ENCODE measurements at places on chromosomes 2 and 18.

GRCh38 chr2:200307724-200308545 is 1.4 kb downstream of the SPATS2L start:
- no peak for DNase-seq

- DNase-seq, result no peak
Observed at GRCh38 chr2:188969236-188969635, 4.9 kb upstream of the COL3A1 start.

DNA sequence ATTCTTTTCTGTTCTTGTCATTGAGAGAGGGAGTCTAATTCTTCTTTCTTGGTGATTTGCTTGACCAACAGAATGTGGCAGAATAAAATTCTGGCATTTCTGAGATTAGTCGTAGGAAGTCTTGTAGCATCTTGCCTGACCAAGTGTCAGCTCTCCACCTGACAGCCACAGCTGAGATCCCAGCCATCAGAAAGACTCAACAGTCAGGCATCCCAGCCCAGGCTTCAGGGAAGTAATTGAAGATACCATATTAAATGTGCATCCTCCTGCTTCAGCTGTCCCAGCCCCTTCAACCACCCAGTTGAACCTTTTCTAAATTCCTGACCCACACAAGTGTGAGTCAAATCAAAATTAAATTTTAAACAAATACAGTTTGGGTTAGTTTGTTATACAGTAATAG is 208.3 kb downstream of the PIK3C3 start:
- no peak for DNase-seq

DNA sequence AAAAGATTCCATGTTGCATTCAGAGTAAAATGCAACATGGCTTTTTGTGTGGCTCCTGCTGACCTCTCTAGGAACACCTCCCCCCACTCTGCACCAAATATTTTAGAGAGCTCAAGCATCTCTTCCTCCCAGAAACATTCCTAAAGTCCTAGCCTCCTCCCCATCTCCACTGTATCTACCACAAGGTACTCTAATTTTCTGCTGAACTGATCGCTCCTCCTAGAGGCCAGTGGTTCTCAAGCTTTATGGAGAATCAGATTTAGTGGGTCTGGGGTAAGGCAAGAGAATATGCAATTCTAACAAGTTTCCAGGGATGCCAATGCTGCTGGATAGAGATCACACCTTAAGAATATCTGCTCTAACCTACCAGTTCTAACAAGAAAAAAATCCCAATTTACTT is 89.5 kb upstream of the HNRNPA3 start:
- no peak for DNase-seq

GRCh38 chr2:68423966-68424650 is 43.0 kb downstream of the FBXO48 start:
- no peak for DNase-seq

- no peak for DNase-seq
Observed at GRCh38 chr18:25950321-25950720, 140.1 kb downstream of the SS18 start.

DNA sequence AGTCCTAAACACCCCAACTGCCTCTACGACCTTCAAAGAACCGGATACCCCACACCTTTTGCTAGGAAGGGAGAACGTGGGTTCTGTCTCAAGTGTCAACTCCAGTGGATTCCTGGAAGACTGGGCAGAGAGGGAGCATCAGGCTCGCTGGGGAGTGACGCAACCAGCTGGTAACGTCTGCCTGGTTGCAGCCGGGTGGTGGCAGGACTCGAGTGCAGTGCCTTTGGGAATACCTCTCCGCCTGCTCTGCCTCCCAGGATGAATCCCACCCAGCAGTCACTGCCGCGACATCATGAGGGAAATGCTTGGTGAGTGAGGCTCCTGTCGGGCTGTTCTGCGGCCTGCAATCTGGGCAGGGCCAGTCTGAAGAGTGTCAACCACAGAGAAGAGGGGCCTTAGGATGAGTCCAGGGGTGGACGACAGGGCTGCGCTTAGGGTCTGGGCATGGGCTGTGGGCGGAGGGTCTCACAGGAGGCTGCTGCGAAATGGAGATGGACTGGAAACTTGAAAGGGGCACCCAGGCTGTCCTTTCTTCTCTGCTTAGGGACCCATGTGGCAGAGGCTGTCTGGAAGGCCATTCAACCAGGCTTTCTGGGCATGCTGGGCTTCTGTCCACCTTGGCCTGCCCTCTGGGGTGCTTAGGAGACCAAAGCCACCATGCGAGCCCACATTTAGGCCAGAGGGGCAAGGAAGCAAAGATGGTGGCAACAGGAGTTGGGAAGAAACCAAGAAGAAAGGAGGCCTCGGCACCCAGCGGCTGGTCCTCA is 12.9 kb downstream of the GPR17 start:
- DNase-seq, result no peak

DNA sequence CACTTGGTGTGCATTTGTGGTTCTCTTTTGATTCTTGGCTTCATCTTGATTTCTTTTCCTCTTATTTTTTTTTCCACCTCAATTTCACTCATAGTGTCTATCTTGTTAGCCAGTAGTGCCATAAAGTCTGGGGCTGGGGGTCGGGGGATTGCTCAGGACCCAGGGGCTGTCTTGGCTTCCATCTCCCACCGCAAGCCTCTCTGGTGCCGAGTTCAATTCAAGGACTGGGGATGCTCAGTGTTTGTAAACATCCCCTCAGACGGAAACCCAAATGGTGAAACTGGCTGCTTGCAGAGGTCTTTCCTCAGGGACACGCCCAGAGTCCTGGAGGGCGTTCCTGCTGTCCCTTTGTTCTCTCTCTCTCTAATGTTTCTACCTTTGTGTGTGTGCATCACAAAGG is 173.3 kb downstream of the TWIST2 start:
- DNase-seq, result no peak

- no peak for DNase-seq
Observed at GRCh38 chr2:158969162-158969714, 798 bp downstream of the TANC1 start.

GRCh38 chr2:86323273-86324021 is 14.0 kb downstream of the REEP1 start:
- no peak for DNase-seq

- DNase-seq, result no peak
Observed at GRCh38 chr2:109349503-109350465, 220.8 kb downstream of the SH3RF3 start.

GRCh38 chr2:587087-587960 is 89.9 kb downstream of the TMEM18 start:
- DNase-seq, result no peak

- DNase-seq, result no peak
Observed at GRCh38 chr2:2743164-2743571, 412.1 kb upstream of the MYT1L start.

- DNase-seq, result no peak
Observed at GRCh38 chr2:31335921-31336585, 78.5 kb downstream of the XDH start.

DNA sequence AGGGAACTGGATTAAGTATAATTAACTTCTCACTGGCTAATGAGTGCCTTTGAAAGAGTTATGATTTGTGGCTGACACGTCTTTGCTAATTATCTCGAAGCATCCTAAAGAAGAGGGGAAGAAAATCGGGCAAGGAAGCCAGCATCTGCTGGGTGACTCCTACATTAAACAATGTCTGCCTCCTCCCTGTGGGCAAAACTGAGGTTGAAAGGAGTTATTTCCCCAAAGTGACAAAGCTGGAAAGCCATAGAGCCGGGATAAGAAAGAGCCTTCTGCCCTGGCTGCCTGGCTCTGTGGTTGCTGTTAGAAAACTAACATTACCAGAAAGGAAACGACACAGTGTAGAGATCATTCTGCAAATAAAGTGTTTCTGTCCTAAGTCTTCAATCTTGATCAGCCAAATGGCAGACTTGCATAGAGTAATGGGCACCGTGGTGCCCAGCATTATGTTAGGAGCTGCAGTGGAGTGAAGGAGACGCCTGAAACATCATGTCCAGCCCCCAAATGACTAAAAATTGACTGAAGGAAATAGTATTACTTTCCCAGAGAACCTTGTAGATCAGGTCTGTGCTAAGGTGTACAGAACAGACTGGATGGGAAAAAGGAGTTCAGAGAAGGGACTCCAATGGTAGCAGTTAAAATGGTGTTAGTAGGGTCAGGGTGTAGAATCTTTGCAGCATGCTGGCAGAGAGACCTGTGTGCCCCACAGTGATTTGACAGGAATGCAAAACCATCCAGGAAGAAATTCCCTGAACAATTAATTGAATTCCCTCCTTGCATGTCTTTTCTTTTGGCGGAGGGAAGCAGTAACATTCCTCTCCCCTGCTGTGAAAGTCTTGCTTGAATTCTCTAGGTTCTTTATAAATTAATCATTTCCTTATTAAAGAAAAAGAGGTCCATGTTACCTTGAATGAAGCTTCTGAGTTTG is 44.4 kb downstream of the ALPK2 start:
- no peak for DNase-seq

- no peak for DNase-seq
Observed at GRCh38 chr2:54895730-54896129, 154.5 kb downstream of the RTN4 start.

- DNase-seq, result no peak
Observed at GRCh38 chr2:241035142-241035817, 36.9 kb downstream of the SNED1 start.

- DNase-seq, result no peak
Observed at GRCh38 chr2:39479696-39480095, 42.6 kb upstream of the MAP4K3 start.

- no peak for DNase-seq
Observed at GRCh38 chr2:136225950-136226835, 108.2 kb upstream of the CXCR4 start.

- DNase-seq, result no peak
Observed at GRCh38 chr2:186307871-186308270, 178.2 kb upstream of the ZC3H15 start.

- DNase-seq, result no peak
Observed at GRCh38 chr18:74906184-74906583, 302.8 kb downstream of the PTGR3 start.

- no peak for DNase-seq
Observed at GRCh38 chr2:164771897-164772296, 69.7 kb downstream of the COBLL1 start.

GRCh38 chr2:221429741-221430491 is 142.2 kb downstream of the EPHA4 start:
- DNase-seq, result no peak

GRCh38 chr2:162462911-162463310 is 119.0 kb downstream of the GCA start:
- no peak for DNase-seq

All from NCI-H187 (cell line).